ENCODE measurements at places on chromosomes 4 and X.

- peak; percentile 34 for DNase-seq
These were observed 41.8 kb downstream of the SULT1B1 start for GRCh38 chr4:69718396-69719271.

- DNase-seq: no peak
These were observed 1953.1 kb upstream of the ADGRL3 start for GRCh38 chr4:59247032-59247431.

DNA sequence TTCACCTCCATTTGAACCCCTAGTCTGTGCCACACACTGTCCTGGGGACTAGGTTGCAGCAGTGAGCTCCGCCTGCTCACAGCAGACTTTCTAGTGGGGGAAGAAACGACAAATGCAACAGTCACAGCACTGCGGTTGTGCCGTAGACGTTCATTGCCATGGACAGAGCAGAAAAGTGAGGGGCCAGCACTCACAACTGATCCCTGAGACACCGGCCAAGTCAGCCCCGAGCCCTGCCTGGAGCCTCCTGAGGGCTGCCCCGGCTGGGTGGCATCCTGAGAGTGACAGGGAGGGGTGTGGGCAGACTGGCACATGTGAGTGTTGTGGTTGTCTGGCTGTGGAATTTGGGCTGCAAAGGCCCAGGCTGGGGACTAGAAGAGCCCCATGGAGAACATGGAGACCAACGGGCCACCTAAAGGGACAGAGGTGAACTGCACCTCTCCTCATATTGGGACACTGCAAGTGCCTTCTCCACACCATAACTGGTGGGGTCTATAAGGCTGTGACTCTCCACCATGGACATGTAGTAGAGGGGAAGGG lies 4.6 kb downstream of the DUSP9 start:
- DNase-seq: no peak

DNA sequence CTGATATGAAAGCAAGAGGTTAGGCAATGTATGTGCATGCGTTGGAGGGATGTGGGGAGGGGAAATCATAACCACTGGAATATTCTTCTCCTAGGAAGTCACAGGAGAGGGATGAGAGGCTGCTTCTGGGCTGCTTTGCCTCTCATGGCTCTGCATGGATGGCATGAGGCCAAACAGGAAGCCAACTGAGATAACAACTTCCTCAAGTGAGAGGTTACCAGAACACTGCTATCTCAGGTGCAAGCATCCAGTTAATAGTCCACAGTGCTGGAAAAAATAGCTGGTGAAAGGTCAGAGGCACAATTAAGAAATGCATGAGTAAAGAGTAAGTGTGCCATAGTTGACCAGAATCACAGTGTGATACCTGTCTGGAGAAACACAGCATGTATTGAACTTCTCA lies 113.3 kb downstream of the ELOVL6 start:
- no peak for DNase-seq

GRCh38 chr4:77800483-77801259 lies 18.5 kb downstream of the CNOT6L start:
- DNase-seq: peak; percentile 17

DNA sequence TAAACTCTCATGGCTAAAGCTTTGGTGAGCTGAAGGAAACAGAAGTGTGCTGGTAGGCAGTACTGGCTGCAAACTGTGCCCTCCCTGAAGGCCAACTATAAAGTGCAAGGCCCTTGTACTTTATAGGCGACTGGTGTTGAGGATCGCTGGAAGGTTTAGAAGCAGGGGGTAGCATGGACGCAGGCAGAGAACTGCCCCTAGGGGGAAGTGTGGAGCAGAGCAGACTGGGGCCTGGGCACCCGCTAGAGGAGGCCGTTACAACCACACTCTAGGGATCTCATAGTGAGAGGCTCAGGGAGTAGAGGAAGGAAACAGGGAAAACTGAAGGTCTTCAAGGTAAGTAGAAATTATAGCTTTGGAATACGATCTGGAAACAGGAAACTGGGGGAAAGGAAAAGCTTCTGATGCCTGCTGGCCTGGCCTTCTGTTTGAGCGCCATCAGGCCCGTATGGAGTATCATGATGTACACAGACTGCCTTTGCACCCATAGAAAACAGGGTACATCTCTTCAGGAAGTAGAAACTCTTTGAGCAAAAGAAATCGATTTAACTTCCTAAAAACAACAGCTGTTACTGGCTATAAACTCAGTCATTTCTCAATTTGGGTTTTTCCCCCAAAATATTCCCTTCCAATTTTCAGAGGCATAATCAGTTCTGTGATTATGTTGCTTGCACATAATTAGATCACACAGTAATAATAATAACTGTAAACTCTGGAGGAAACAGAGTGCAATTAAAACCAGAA lies 23.9 kb upstream of the TMSB4X start:
- DNase-seq: no peak

DNA sequence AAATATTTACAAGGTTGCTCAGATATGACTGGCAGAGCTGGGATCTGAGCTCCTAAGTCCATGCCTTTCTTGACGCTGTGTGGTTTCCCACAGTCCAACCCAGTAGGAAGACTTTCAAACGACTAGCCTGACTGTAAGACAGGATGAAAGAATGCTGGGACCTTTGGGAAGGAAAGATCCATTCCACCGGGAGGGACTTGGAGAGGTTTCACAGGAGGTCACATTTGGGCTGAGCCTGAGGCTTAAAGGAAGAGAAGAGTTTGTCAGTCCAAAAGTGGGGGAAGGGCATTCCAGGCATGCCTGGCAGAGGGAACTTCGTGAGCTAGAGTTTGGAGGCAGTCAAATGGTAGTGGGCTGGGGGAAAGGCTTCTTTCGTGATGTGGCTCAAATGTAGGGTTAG lies 1.5 kb downstream of the STARD8 start:
- DNase-seq: peak; percentile 44

- DNase-seq: peak; percentile 1
These were observed 62.2 kb upstream of the FRMPD4 start for GRCh38 chrX:12076046-12076445.

GRCh38 chr4:170777663-170778062 lies 687.9 kb upstream of the AADAT start:
- no peak for DNase-seq

DNA sequence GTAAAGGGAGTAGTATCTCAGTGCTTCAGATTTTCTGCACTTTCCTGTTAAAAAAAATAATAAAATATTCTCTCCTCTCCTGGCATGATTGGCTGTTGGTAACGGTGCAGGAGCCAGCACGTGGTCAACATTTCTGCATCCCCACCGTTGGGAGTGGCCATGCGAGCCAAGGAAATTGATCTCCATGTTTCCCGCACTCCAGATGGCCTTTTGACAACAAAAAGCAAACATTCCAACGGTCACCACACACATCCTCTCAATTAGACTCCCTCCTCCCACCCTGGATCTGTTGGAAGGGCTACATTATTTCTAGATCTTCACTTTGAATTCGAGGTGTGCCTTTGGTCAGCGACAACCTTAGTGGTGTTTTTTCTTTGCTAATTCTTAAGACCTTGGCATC lies 45.0 kb downstream of the STK32B start:
- DNase-seq: no peak

DNA sequence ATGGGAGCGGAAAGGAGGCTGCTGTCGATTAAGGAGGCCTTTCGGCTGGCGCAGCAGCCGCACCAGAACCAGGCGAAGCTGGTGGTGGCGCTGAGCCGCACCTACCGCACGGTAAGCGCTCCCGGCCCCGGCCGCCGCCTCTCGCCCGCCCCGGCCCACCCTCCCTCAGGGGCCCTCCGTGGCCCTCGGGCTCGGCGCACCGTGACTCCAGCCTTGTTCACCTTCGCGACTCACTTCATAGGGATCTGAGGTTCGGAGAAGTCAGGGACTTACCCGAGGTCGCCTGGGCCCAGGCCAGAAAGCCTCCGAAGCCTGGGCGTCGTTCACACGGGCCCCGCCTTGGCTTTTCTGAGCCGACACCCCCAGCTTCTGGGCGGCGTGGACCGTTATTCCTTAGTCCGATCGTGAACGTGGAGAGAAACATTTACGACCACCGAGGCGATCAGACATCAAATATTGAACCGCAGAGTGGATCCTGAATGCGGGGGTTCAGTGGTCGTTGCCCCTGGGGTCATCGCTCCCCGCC lies 362 bp downstream of the NCAPG start:
- peak; percentile 13 for DNase-seq

DNA sequence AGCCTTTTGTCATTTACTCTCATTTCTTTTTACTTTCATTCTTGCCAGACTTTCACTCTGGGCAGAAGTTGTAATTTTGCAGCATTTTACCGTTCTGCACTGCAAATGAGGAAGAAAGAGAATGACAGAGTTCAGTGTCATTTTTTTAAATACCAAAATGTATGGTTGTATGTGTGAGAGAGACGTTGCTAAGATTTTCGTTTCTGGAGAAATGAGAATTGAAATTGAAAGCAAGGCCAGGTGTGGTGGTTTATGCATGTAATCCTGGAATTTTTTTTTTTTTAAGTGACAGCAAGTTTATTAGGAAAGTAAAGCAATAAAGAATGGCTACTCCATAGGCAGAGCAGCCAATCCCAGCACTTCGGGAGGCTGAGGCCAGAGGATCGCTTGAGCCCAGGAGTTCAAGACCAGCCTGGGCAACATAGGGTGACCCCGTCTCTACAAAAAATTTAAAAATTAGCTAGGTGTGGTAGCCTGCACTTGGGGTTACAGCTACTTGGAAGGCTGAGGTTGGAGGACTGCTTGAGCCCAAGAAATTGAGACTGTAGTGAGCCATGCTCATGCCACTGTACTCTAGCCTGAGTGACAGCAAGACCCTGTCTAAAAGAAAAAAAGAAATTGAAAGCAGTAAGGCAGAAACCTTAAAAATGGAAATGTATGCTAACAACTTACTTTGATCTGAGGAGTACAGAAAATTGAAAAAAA lies 12.9 kb downstream of the DCK start:
- DNase-seq: no peak

DNA sequence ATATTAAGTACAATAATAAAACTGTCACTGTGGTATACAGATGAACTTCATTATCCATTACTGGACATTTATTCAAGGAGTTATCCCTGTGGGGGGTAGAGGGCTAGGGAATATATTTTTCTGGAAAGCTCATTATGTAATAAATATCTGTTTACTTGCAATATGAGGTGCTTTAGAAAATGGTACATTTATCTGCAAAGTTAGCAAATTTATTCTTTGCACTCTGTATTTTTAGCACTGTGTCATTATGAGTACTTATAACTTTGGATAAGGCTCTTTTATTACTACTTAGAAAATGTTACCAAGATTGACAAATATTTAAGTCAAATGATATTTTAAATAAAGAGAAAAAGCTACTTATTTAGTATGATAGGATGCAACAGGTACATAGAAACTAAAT lies 37.8 kb downstream of the ANKRD17 start:
- no peak for DNase-seq

GRCh38 chrX:33045882-33046281 lies 165.5 kb downstream of the DMD start:
- no peak for DNase-seq

Measured in fibroblast of upper back skin (primary cell).